WTC11 (cell line): ENCODE measurements at places on chromosomes 16 and 17.

- DNase-seq, result no peak
- H3K36me3 ChIP-seq, result no peaks in the 10 kb centered on the region
- no peaks in the 10 kb centered on the region for H3K27me3 ChIP-seq
- no peak overlapping the region for H3K27ac ChIP-seq
- H3K4me1 ChIP-seq, result peaks cover 7% of the 10 kb centered on the region; the same call in 1 of the 2 replicates
These were observed 58.4 kb downstream of the MEAK7 start for GRCh38 chr16:84446084-84446483.

DNA sequence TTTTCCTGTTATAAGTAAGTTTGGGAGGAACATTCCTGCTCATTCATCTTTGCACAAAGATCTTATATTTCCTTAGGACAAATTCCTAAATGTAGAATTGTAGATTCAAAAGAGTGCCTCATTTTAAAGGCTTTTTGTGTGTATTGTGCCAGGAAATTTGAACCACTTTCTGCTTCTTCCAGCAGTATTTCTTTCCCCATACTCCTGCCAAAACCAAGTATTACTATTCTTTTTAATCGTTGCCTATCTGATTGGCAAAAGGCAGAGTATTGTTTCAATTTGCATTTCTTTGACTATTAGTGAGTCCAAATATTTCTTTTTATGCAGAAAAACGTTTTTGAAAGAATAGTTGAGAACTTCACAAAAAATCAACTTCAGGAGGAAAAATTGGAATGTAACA is 9.3 kb downstream of the ANKS4B start:
- peaks cover 9% of the 10 kb centered on the region for H3K4me1 ChIP-seq
- no peak for DNase-seq
- H3K27me3 ChIP-seq, result no peaks in the 10 kb centered on the region
- no peaks in the 10 kb centered on the region for H3K36me3 ChIP-seq

- no peaks in the 10 kb centered on the region for H3K36me3 ChIP-seq
- H3K4me3 ChIP-seq, result no peak overlapping the region
- no peaks in the 10 kb centered on the region for H3K27me3 ChIP-seq
- H3K27ac ChIP-seq, result no peak overlapping the region
These were observed 12.7 kb downstream of the TMEM100 start for GRCh38 chr17:55709984-55710383.

DNA sequence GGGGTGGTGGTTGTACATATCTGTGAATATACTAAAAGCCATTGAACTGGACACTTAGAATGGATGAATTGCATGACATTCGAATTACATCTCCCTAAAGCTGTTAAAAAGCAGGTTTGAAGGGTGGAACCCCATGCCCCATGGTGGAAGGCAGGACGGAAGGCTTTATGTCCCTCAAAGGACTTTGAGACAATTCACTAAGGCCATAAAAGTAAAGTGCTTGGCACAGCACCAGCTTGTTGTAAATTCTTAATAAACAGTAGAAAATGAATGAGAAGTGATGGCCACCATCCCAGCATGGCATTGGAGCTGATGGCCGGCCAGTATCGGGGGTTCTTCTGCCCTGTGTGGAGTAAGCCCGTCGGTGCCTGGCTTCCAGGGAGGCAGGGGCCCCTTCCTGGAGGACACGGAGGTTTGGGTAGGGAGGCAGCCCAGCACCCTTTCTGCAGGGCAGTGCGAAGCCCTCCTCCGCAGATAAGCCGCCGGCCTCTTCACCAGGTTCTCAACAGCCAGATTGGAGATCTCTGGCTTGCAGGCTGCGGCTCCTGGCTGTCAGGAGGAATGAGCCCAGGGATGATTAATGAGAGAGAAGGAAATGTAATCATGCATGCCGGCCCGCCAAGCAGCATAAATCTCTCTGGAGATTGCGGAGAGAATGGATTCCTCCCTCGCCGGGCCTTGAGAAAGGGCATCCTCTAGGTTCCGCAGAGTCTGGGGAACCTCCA is 346.9 kb downstream of the FOXL1 start:
- DNase-seq, result no peak
- peaks cover 17% of the 10 kb centered on the region for H3K36me3 ChIP-seq
- H3K27ac ChIP-seq, result no peak overlapping the region
- no peaks in the 10 kb centered on the region for H3K27me3 ChIP-seq
- no peak overlapping the region for H3K4me3 ChIP-seq
- H3K4me1 ChIP-seq, result peaks cover 6% of the 10 kb centered on the region

- peaks cover 7% of the 10 kb centered on the region for H3K4me1 ChIP-seq
- DNase-seq, result no peak
- no peak overlapping the region for H3K27ac ChIP-seq
These were observed 16.2 kb upstream of the TNRC6C start for GRCh38 chr17:77942112-77942988.

DNA sequence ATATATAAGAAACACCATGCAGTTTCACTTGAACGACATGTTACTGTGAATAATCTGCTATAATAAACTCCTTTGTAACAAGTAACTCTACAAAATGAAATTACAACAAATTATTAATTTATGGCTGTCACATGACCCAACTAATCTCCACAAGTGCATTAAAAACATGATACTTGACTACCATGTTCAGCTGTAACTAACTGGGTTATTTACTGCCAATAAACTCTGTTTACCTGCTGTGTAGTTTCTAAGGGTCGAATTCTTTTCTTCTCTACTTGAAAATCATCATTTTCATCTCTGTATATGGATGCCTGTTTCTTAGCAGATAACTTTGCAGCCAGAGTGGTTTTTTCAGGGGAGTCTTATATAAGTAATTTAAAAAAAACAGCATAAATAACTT is 14.4 kb downstream of the BRIP1 start:
- no peaks in the 10 kb centered on the region for H3K4me1 ChIP-seq
- H3K27ac ChIP-seq, result no peak overlapping the region
- H3K36me3 ChIP-seq, result peaks cover 30% of the 10 kb centered on the region
- DNase-seq, result no peak

GRCh38 chr17:55817397-55817709 is 66.5 kb downstream of the PCTP start:
- H3K36me3 ChIP-seq, result no peaks in the 10 kb centered on the region
- H3K27me3 ChIP-seq, result no peaks in the 10 kb centered on the region
- no peak overlapping the region for H3K27ac ChIP-seq
- H3K4me1 ChIP-seq, result no peaks in the 10 kb centered on the region

DNA sequence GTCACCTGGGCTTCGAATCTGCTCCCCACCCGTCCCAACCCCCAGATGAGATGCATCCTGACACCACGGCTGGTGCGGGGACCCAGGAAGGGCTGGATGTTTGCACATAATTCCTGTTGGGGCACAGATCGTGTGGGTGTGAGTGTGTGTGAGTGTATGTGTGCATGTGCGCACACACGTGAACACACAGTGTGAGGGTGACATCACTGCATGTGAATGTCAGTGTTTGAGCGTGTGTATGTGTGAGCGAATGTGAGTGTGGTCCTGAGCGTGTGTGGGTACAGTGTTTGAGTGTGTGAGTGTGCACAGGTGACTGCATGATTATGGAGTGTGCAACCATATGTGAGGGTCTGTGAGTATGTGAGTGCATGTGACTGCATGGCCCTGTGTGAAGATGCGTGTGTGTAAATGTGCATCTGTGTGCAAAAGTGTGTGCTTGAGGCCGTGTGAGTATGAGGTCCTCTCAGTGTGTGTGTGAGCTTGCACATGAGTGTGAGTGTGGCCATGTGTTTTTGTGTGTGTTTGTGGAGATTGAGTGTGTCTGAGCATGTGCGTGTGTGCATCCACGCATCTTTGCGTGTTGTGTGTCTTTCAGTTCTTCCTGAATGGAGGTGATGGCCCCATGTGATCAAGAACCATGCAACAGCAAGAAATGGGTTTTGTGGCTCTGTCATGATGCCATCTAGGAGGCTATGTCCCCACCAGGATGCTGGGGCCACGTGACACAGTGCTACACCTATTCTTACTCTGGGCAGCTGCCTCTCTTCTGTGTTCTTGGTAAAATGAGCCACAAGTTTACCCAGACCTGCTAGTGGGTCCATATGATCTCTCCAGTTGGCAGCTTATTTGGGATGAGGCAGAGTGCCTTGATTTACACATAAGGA is 70.5 kb upstream of the GCSH start:
- H3K4me1 ChIP-seq, result no peaks in the 10 kb centered on the region
- DNase-seq, result no peak
- H3K4me3 ChIP-seq, result no peak overlapping the region
- H3K27me3 ChIP-seq, result no peaks in the 10 kb centered on the region
- H3K27ac ChIP-seq, result peak overlapping the region; percentile 5; the same call in 1 of the 2 replicates
- no peaks in the 10 kb centered on the region for H3K36me3 ChIP-seq

- no peak for DNase-seq
- H3K4me1 ChIP-seq, result peaks cover 17% of the 10 kb centered on the region
- H3K27me3 ChIP-seq, result peaks cover 6% of the 10 kb centered on the region
- peak overlapping the region; percentile 1; the same call in 1 of the 2 replicates for H3K27ac ChIP-seq
These were observed 1.3 kb downstream of the CMTR2 start for GRCh38 chr16:71287911-71288310.

DNA sequence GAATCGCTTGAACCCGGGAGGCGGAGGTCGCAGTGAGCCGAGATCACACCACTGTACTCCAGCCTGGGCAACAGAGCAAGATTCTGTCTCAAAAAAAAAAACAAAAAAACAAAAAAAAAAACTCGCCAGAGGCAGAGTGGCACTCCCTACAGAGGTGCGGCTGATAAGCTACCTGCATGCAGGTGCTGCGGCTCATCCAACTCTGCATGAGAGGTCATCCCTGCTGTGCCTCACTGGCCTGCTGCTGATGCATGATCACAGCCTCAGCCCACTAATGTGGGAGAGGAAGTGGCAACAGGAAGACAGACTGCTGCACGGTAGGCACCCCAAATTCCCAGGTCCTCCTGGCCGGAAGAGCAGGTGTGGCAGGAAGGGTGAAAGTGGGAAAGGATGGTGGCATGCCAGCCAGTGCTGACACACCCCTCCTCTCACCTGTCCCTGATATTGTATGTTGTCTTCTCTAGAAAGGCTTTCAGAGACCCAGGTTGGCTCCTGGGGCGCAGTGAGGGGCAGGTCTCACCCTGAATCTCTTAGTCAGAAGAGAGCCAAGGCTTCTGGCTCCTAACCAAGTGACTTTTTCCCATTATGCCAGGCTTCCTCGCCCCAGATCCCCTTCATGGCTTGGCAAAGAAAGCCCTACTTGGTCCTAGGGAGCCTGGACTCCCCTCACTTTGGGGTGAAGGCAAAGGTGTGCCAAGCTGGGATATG is 11.8 kb downstream of the NXPH3 start:
- H3K27me3 ChIP-seq, result no peaks in the 10 kb centered on the region
- no peaks in the 10 kb centered on the region for H3K36me3 ChIP-seq
- DNase-seq, result no peak
- peaks cover 6% of the 10 kb centered on the region for H3K4me1 ChIP-seq
- H3K4me3 ChIP-seq, result no peak overlapping the region
- H3K27ac ChIP-seq, result no peak overlapping the region

DNA sequence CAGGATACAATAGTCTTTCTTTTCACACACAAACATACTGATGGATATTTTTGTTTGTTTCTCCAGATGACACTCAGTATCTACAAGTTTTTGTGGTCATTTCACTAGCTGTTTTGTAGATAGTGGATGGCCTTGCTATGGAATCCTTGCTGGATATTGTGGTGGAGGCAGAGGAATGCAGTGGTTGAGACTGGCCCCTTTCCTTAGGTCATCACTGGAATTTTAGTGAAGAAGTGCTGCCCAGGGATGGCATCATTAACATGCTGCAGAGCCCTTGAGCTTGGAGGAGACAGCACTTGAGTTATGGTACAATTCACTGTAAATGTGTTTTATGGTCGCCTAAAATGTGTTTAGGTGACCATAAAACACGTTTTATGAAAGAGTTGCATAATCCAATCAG is 455.9 kb upstream of the HSBP1 start:
- H3K4me3 ChIP-seq, result no peak overlapping the region
- no peak overlapping the region for H3K27ac ChIP-seq
- H3K27me3 ChIP-seq, result no peaks in the 10 kb centered on the region
- no peaks in the 10 kb centered on the region for H3K36me3 ChIP-seq

GRCh38 chr16:68406458-68407152 is 41.7 kb downstream of the SMPD3 start:
- no peaks in the 10 kb centered on the region for H3K27me3 ChIP-seq
- no peak overlapping the region for H3K4me3 ChIP-seq
- no peaks in the 10 kb centered on the region for H3K36me3 ChIP-seq
- H3K27ac ChIP-seq, result no peak overlapping the region
- no peak for DNase-seq
- H3K4me1 ChIP-seq, result peaks cover 18% of the 10 kb centered on the region

DNA sequence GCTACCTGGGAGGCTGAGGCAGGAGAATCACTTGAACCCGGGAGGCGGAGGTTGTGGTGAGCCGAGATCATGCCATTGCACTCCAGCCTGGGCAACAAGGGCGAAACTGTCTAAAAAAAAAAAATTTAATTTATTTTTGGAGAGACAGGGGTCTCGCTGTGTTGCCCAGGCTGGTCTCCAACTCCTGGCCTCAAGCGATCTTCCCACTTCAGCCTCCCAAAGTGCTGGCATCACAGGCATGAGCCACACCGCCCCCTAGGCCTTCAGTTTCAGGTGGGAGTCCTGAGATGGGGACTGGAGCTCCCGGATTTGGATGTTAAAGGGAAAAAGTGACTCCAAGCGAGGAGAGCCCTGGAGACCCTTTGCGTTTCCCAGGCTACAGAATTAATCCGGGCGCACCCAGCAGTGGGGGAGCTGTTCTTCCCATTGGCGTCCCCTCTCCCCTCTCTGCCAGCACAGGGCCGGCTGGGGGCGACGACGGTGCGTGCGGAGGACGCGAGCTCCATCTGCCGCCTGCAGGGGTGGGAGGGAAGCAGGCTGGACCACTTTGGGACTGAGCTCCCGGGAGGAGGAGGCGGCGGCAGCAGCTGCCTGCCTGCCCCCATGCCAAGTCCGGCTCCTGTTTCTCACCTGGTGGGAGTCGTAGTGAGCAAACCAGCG is 49.3 kb upstream of the USP7 start:
- H3K4me1 ChIP-seq, result peaks cover 9% of the 10 kb centered on the region
- H3K27me3 ChIP-seq, result peaks cover 4% of the 10 kb centered on the region
- H3K27ac ChIP-seq, result no peak overlapping the region
- peak overlapping the region; percentile 22 for H3K4me3 ChIP-seq
- H3K36me3 ChIP-seq, result peaks cover 5% of the 10 kb centered on the region

GRCh38 chr17:52419229-52419641 is 260.7 kb upstream of the CA10 start:
- no peaks in the 10 kb centered on the region for H3K4me1 ChIP-seq
- no peak overlapping the region for H3K4me3 ChIP-seq
- no peak overlapping the region for H3K27ac ChIP-seq
- H3K27me3 ChIP-seq, result no peaks in the 10 kb centered on the region; the same call in 1 of the 2 replicates

DNA sequence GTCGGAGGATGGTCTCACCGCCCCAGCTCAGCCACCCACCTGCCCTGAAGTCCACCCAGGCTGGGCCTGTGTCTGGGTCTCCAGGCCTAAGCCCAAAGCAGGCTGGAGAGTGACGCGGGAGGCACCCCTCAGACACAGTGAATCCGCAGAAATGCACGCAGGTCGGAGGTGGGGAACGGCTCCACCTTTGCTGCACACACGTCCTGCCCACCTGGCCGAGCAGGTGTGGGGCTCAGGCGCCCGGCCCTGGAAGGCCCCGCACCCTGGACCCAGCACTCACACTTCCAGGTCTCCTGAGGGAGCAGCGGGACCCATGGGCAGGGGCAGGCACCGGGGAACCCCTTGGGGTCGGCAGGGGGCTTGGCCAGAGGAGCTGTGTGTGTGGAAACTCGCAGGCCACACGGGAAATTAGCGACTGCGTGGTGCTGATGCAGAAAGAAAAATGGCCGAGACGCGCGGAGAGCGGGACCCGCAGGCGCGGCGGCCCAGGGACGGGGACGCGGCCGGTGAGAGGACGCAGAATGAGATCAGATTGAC is 10.7 kb downstream of the CYBC1 start:
- no peak overlapping the region for H3K27ac ChIP-seq
- H3K4me3 ChIP-seq, result no peak overlapping the region
- peaks cover 4% of the 10 kb centered on the region; the same call in 1 of the 2 replicates for H3K36me3 ChIP-seq
- no peak for DNase-seq
- H3K4me1 ChIP-seq, result peaks cover 13% of the 10 kb centered on the region
- no peaks in the 10 kb centered on the region for H3K27me3 ChIP-seq
